ENCODE measurements at places on chromosomes 2 and 18.

DNA sequence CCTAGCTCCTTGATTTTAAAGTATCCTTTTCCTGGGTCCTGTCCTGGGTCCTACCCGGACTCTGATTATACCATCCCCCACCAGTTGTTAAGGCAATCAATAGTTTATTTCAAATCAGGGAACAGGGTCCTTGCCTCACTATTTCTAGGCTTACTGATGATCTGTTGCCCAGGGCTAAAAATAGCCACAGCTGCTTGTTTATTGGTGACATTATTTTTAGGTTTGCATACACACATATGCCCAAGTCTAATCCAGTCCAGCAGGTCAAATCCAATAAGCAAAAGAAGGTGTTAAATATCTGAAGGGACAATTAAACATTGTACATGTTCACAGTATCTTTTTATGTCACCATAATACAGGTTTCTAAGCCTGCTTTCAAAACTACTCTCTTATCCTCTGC is 66.0 kb downstream of the RAB10 start:
- no peak for DNase-seq

DNA sequence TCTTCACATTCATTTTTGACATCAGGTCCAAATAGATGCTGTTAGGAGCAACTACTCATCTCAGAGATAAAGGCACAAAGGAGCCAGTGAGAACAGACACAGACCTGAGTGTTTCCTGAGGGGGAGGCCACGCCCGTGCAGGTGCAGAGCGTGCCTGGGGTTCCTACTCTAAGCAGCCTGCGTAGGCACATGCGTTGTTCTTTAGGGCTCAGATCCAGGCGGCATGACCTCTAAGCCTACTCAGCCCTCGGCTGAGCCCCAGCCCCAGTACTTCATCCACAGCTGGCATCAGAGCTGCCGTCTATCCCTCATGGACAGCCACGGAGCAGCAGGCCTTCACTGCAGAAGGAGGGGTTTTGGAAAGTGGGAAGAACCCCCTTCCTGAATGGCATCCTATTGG is 54.9 kb upstream of the PXDN start:
- DNase-seq = no peak

GRCh38 chr18:38923126-38923525 is 1357.5 kb upstream of the CELF4 start:
- DNase-seq = no peak

GRCh38 chr2:32262105-32262504 is 2.6 kb downstream of the NLRC4 start:
- no peak for DNase-seq

DNA sequence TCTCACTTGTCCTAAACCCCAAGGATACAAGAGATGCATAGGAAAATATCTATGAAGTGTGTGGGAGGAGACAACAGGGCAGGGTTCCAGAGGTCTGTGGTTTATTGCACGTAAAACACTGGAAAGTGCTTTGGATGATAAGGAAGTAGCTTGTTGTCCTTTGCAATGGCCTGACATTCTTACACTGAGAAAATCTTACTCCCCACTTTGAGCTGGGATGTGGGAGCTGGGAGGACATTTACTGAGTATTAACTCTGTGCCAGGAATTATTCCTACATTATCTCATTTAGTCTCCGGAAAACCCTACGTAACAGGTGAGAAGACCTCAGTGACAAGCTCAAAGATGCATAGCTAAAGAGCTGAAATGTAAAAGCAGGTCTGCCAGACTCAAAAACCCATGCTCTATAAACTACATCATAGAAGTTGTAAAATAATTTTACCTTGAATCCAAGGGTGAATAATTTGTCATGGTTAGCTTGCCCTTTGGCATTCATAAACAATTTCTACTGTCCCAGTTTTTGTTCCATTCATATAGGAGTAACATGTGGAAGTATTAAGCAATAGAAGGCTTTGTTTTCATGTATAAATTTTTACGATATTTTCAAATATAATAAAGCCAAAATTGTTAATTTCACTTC is 9.2 kb upstream of the GALNT3 start:
- DNase-seq = no peak

- no peak for DNase-seq
These were observed 90.3 kb downstream of the OLA1 start for GRCh38 chr2:174158003-174158402.

DNA sequence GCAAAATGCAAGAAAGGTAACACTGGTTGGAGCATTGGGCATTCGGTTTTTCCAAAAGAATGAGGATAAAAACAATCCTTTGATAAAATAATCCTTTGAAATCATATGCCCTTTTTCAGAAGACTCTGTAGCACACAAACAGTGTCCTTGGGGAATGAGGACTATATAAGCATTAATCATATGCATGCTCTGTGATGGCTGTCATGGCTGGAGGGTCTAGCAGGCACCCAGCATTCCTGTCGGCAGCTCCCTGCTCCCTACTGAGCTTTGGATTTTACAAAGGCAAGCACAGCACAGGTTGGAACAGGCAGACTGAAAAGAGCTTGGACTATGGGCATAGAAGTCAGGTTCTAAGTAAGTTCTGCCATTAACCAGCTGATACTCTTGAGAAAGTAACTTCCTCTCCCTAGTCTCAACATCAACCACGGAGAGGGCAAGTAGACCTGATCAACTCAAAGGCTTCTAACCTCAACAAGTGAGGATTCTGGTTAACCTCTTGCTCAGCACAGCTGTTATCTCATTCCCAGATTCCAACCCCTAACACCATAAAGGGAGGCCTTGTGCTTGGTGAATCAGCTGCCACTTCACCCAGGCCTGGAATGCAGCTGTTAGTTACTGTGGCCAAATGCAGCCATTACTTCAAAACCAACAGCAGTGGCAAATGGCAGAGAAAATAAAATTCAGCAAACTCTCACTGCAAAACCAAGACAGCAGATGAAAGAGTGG is 29.5 kb downstream of the GALNT14 start:
- DNase-seq = no peak

DNA sequence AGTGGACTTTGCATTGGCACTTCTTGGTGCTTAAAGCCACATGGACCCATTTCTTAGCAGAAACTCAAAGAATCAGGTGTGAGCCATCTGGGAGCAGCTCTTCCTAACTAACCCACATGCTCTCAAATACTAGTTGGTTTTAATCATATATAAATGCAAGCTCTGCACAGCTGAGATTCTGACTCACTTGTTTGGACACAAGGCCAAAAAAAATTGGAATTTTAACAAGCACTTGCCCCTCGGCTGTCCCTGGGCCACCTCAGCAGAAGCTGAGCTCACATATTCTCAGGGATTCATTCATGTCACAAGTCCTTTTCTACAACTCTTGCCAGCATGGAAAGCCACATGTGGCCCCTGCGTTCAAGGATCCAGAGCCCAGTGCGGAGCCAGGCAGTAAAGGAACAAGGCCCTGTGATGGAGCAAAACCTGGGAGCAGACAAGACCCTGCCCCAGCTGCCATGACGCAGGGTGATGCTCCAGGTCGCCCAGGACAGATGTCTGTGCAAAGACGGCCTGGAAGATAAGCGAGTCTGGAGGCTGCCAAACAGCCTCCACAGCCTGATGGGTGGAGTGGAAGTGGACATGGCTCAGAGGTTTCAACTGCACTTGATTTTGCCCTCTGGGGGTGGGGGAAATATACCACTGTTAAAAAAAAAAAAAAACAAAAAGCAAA is 266.5 kb downstream of the EIPR1 start:
- no peak for DNase-seq

DNA sequence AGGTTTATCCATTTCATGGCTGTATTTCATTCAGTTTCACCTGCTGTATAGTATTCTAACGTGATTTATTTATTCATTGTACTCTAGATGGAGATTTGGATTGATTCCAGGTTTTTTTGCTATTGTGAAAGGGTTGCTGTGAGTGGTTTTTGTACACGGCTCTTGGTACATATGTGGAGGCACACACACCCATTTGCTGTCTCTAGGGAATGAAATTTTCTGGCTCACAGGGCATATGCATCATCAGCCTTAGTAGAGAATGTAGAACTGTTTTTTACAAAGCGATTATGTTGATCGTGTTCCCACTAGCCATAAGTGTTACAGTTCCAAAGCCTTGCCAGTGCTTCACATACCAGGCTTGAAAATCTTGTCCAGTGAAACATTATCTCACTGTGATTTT is 5.1 kb downstream of the SPTBN1 start:
- DNase-seq = no peak

DNA sequence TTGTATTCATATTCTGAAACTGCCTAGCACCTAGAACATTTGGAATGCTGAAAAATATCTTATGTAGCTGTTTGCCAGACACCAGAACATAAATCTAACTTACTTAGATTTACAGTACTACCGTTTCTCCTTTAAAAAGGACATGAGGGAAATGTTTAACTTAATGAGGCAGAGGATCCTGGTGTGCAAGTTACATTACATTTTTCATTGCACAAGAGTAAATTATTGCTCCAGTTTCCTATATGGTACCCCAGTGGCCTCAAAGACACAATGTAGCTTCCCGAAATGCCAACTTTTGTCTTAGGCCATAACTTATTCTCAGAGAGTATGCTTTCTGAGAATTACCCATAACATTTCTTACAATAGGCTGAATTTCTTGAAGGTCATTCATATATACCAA is 105.5 kb upstream of the DTNA start:
- no peak for DNase-seq

DNA sequence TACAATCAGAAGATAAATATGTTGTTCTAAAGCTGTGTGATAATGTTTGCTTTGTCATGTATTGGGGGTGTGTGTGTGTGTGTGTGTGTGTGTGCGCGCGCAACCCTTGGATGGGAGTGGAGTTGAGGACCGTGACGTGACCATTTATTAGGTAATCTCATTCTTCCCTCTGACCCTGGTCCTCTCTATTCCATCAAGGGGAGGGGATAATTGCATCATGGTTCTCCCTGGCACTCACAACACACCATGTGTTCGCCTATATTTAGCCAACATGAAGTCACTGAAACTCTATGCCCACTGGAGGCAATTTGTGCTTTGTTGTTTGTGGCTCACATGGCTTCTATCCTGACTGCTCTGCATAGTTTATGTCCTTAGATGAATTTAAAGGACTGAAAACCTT is 79.8 kb upstream of the LRPPRC start:
- DNase-seq = no peak

DNA sequence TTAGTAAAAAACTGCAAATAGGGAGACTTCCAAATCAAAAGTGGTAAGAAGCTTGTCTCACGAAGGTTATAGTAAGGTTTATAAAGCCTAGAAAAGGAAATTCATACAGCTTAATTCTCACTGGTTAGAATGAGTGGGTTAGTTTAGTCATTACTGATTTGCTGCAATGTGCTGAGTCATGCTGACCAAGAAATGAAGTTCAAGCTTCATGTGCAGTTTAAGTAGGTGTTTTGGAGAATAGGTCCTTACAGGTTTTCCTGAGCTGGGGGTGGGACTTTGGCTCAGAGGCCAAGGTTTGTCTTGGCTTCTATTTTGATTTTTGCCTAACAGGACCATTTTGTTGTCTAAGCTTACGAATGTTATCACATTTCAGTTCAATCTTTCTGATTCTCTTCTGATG is 15.1 kb downstream of the CLIP4 start:
- DNase-seq = no peak

DNA sequence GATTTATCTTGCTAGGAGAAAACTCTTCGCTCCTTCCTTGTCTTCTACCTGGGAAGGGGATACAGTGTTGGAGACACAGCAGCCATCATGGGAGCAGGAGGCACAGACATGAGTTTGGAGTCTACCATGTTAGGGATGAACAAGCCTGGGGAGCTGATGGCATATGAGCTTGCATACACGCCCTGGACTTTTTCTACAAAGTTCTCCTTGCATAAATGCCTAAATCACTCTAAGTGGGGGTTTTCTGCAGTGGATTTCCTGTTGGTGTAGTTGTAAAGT is 3.6 kb upstream of the HS1BP3 start:
- no peak for DNase-seq

DNA sequence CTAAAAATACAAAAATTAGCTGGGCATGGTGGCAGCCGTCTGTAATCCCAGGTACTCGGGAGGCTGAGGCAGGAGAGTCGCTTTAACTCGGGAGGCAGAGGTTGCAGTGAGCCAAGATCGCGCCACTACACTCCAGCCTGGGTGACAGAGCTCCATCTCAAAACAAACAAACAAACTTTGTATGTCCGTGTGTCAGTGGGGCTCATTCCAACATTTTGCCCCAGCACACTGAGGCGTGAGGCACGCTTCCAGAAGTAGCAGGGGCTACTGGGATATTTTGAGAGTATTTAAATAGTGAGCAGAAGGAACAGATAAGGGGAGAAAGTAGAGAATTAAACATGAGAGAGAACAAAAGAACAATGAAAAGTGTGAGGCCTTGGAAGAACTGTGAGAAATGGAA is 83.3 kb upstream of the TANK start:
- DNase-seq = no peak

DNA sequence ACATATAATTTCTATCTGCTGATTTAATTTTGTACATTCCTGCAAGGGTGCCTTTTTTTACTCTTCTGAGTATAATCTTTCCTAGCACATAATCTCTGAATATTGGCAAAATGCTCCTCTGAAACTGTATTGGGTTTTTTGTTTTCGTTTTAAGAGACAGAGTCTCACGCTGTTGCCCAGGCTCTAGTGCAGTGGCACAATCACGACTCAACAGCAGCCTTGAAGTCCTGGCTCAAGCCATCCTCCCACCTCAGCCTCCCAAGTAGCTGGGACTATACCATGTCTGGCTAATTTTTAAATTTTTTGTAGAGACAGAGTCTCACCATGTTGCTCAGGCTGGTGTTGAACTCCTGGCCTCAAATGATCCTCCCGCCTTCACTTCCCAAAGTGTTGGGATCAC is 104.9 kb downstream of the SPTBN1 start:
- no peak for DNase-seq

- DNase-seq = no peak
These were observed 1183.2 kb upstream of the ACVR2A start for GRCh38 chr2:146661473-146662096.

- no peak for DNase-seq
These were observed 191.4 kb downstream of the SS18 start for GRCh38 chr18:25898965-25899364.

DNA sequence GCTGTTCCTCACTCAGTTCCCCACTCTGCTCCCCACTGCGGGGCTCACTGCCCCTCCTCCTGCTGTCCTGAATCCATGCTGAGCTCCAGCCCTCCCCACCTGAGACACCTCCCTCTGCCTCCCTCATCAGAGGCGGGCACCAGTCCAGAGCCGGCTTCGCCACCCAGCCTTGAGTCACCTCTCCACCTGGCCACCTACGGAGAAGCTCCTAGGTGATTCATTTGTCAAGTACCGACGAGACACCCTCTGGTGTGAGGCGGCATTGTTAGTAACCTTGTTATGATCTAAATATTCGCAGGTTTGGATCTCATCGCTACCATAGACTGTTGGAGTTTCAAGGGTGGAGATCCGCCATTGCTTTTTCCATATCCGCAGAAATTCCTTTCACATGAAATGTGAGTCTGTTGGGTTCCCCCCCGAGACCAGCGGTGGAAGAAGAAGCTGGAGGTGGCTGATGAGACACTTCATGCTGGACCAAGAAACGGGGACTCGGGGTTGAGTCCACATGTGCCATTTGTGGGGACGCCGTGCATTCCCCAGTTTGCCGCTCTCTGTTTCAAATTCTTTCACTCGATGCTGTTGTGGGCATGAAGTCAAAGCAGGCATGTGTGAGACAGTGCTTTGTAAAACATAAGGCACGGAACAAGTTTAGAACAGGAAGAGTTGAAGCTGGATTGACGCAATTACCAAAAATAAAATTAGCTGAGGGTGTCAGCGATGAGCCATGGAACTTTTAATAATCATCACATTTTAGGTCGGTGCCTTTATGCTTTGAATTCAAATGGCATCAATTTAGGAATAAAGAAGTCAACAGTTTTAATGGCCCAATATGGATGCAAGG is 259.8 kb upstream of the HDAC4 start:
- no peak for DNase-seq
